ENCODE measurements at places on chromosomes 7 and 10.

- peak; percentile 12 for DNase-seq
Observed at GRCh38 chr7:108028111-108028510, 25.1 kb upstream of the LAMB1 start.

DNA sequence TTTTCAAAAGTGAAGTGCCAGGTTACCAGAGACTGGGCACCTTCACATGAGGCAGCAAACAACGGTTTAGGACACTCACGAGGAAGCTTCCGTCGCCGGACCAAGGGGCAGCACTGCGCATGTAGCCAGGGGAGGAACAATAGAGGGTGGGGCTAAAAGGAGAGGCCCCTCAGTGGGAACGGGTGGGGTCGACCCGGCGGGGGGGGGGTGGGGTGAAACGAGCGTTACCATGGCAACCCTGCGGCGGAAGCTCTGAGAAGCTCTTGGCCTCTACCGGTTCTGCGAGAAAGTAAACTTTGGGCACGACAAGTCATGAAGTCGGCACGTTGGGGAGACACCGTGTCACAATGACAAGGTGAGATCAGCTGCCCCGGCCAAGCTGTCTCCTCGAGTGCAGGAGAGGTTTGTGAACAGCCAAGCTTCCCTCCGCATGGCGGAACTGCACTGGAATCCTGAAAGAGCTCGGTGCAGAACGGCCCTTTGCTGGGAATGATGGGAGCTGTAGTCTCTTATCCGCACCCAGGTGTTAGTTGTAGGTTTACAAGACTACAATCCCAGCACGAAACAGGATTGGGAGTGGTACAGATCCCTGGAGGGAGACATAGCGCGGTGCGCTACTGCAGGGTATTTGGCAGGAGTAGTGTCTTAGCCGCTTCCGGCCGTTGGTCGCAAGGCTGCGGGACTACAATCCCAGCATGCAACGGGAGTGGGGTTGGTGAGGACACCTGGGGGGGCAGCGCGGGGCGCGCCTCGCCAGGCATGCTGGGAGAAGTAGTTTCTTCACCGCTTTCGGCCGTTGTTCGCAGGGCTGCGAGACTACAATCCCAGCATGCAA is 72.8 kb upstream of the ZNF722 start:
- DNase-seq, result peak; percentile 58

- DNase-seq, result no peak
Observed at GRCh38 chr7:159038066-159038465, 106.6 kb downstream of the VIPR2 start.

- no peak for DNase-seq
Observed at GRCh38 chr7:55400191-55400590, 35.1 kb downstream of the LANCL2 start.

- no peak for DNase-seq
Observed at GRCh38 chr10:86862373-86862772, 95.0 kb downstream of the MMRN2 start.

- no peak for DNase-seq
Observed at GRCh38 chr10:100043344-100043743, 33.6 kb upstream of the DNMBP start.

- no peak for DNase-seq
Observed at GRCh38 chr10:121448766-121449421, 149.3 kb downstream of the FGFR2 start.

DNA sequence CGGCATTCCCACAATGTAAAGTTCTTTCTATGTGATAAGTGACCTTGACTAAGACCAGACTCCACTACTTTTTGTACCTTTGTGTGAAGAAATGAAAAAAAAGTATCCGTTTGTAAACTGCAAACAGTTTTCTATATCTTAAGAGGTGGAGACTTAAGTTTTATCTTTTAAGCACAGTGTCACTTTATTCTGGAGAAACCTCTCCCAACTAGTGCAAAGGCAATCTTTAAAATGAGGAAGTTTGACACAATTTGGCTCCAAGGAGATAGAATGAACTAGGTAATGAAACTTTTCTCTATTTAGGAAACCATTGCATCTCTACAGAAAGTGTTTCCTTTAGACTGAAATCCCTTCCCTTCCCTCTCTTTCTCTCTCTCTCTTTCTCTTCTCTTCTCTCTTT is 122.9 kb downstream of the SAMD9 start:
- no peak for DNase-seq

DNA sequence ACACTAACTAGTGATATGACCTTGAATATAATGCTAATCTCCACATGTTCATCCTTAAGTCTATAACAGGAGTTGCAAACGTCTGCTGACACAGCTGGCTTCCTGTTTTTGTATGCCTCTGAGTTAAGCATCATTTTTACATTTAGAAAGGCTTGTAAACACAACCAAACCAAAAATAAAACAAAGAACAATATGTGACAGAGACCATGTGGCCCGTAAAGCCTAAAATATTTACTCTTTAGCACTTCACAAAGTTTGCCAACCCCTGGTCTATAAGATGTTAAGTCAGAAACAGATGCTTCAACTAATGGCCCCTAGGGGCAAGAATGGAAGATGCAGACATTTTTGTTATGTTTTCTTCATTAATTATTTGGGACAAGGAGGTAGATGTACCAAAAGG is 109.3 kb downstream of the CPEB3 start:
- DNase-seq, result no peak

DNA sequence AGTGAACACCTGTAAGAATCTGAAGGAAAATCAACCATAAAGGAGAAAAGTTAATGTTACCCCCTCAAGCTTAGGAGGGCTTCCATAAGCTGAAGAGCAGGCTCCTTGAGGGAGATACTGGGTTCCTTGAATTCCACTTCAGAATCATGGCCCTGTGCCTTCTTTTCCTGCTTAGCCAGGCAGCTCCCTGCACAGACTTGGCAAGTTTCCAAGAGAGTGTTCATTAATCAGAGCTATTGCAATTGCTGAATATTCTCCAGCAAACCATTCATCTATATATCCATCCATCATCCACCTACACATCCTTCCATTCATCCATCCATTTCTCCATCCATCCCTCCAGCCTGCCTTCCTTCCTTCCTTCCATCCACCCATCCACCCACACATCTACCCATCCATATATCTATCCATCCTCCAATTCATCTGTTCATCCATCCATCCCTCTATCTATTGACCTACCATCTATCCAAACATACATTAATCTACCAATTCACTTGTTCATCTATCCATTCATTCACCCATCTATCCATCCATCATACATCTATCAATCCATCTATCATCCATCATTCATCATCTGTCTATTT is 574.4 kb downstream of the PTPRN2 start:
- DNase-seq, result no peak

- DNase-seq, result no peak
Observed at GRCh38 chr10:124522131-124522932, 60.7 kb downstream of the LHPP start.
